ELR (cell line): ENCODE measurements at places on chromosomes 13 and 19.

GRCh38 chr19:1026783-1027649 is 608 bp downstream of the CNN2 start:
- peak; percentile 53 for DNase-seq

GRCh38 chr13:46150134-46150693 is 31.8 kb downstream of the LCP1 start:
- DNase-seq: no peak

- DNase-seq: peak; percentile 69
Measured at GRCh38 chr19:58033741-58034476, at the start of gene ZSCAN1. TSS of gene ZSCAN1 (plus strand) at chr19:58034025. CDS start at chr19:58037837, 3,812 bp downstream.

- DNase-seq: no peak
Measured at GRCh38 chr19:33054623-33055022, 10.1 kb downstream of the RHPN2 start.

- DNase-seq: no peak
Measured at GRCh38 chr19:56319991-56320390, 5.4 kb upstream of the ZSCAN5A start.

GRCh38 chr19:40756502-40757110 is 5.6 kb downstream of the SNRPA start:
- peak; percentile 37 for DNase-seq

DNA sequence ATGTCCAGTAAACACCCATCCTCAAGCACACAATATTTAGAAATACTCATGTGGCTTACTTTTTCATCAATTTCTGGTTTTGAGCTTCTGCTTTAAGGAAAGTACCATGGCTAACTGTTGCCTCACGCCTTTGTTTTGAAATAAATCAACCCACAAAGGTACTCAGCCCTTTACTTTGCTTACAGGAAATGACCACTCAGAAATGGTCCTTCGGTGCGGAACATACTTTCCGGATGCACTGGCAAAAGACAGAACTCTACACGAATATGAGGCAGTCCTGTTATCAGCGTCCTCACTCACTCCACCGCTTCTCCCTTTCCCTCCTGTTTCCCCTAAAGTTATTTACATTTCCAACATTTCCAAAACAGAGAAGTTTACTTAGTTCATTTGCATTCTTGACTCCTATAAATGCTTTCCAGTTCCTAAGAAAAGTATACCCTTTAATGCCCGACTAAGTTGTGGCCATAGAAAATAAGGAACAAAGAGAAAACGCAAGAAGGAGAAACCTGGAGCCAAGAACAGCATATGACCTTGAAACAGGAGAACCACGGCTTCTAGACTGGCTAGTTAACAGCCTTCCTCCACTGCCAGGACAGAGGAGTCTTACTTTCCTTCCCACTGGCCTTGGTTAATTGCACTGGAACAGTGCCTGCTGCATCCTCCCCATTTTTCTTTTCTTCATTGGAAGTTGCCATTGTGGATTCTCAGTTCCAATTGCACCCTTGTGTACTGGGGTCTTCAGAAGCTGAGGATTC is 10.6 kb downstream of the FPR2 start:
- DNase-seq: peak; percentile 9

GRCh38 chr13:98405107-98405571 is 171.8 kb downstream of the STK24 start:
- no peak for DNase-seq
